Neuronal stem cell (in vitro differentiated cells): ENCODE measurements at places on chromosomes 11 and 22.

DNA sequence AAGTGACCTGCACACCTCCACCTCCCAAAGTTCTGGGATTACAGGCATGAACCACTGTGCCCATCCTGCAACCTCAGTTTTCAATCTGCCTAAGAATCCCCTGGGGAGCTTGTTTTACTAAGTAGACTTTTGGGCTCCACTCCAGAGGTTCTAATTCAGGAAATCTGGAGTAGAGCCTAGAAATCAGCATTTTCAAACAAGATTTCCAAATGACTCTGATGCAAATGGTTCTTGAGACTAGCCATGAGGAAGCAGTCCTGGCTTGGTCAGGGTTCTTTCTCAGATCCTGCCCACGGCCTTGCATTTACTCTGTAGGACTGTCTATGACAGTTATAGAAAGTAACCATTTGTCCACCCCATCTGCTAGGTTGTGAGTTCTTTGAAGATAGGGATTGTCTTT, 1.6 kb upstream of the KCNE3 start:
- no peak for DNase-seq

GRCh38 chr11:12111549-12112520, 1.4 kb downstream of the MICAL2 start:
- no peak for DNase-seq

DNA sequence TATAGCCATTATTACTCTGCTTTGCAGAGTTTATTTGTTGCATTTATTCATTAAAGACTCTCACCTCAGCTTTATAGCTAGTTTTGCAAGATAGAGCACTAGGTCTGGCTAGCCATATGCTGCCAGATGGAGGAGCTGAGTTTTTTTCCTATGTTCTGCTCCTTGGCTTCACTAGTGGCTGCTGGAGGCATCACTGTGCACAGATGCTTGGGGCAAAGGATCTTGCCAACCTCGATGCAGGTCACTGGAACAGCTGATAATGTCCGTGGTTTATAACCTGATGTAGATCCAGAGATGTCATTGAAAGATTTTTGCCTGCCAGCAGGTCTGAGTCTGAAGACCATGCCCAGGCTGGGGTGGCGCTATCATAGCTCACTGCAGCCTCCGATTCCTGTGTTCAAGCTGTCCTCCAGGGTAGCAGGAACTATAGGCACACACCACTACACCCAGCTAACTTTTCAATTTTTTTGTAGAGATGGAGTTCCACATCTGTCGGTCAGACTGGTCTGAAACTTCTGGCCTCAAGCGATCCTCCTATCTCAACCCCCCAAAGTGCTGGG, 63.2 kb downstream of the PACS1 start:
- no peak for DNase-seq

DNA sequence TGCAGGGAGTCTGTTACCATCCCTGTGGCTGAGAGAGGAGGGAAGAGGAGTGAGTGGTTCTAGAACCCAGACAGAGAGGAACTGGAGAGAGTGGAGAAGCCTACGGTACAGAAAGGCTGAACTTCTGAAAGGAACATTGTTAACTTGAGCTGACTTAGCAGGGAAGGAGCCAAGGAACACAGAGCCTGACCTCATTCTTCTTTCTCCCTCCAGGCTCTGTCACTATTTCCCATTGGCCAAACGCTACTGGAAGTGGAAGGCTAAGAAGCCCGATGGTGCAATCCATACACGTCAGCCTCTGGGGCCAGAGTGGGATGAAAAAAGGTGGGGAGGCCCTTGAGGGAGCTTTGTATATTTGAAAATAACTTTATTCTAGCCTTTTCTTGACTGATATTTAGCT, 16.5 kb upstream of the WT1 start:
- no peak for DNase-seq

DNA sequence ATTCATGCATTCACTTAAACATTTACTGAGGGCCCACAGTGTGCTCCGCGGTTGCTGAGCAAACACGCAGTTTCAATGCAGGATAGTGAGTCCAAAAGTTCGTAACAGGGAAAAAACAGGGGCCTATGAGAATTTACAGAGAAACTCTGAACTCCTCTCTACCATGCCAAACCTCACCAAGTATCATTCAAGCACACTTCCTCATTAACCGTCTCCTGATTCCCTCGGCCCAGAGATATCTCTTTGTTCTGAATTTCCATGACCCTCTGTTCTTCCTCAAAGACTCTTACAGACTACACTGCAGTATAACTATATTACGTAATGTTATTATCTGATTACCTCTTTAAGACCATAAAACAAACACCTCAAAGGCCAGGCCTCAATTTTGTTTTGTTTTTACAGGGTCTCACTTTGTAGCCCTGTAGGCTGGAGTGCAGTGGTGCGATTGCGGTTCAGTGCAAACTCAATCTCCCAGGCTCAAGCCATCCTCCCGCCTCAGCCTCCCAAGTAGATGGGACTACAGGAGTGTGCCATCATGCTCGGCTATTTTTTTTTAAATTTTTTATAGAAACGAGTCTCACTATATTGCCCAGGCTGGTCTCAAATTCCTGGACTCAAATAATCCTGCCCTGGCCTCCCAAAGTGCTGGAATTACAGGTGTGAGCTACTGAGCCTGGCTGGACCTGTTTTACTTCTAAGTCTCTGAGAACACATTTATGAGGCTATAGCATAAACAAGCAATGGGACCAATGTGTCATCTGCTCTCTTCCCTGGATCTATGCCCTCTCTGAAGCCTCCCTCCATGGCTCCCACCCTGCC, 3.6 kb downstream of the HPS4 start:
- no peak for DNase-seq

DNA sequence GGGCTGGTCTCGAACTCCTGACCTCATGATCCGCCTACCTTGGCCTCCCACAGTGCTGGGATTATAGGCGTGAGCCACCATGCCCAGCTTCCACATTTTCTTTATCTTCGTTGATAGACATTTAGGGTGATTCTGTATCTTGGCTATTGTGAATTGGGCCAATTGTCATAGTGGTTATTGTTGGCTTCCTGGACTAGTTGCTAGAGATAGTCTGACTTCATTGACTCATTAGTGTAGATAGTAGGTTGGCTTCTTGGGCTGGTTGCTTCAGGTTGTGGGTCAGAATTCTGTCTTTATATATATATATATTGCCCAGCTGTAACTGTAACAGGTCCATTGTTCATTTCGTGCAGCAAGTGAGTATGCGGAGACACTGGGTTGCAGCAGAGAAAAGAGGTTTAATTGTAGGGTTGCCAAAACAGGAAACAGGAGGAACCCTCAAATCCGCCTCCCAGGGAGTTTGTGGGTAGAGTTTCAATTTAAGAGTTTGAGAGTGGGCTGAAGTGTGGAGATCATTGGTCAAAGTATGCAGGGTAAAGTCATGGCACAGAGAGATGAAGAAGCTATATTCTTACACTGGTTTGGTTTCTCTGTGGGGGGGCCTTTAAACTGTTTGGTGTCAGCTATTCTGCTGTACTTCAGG, 22.0 kb downstream of the ATG13 start:
- DNase-seq: no peak

- no peak for DNase-seq
These were observed 354.6 kb downstream of the DDX10 start for GRCh38 chr11:109019342-109019936.

DNA sequence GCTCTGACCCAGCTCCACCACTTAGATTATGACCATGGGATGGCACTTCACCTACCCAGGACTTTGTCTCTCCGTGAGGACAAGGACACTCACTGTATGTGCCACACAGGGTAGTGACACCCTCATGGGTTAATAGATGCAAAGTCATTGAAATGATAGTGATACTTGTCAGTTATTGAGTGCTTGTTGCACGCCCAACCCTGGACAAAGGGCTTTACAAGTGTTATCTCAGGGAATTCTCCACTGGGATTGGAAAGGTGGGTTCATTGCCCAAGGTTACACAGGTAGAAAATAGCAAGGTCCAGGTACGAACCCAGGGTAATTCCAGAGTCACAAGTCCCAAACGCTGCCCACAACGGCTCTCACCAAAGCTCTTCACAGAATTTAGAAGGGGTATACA, 158.2 kb downstream of the TRIM29 start:
- DNase-seq: no peak
